ENCODE measurements at places on chromosomes 3 and 15.
A peak's percentile ranks its signal among the peaks of the same experiment; 100 is the strongest.

DNA sequence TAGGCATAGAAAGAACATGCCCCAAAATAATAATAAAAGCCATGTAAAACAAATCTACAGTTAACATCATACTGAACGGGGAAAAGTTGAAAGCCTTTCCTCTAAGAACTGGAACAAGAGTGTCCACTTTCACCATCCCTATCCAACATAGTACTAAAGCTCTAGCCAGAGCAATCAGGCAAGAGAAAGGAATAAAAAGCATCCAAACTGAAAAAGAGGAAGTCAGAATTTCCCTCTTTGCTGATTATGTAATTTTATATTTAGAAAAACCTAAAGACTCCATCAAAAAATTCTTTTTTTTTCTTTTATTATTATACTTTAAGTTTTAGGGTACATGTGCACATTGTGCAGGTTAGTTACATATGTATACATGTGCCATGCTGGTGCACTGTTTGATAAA is 661.6 kb upstream of the CBLB start:
- no peak for DNase-seq

DNA sequence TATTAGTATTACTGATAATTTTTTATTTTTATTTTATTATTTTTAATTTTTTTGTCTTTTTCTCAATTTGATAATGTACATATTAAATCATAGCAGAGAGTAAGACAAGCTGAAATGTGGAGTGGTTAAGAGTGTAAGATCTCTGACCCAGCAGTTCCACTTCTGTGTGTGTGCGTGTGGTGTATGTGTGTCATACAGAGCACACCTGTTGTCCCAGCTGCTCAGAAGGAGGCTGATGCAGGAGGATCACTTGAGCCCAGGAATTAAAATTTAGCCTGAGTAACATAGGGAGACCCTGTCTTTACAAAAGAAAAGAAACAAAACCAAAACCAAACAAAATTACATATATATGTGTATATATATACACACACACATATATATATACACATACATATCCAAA is 1.4 kb upstream of the CIDEC start:
- no peak for DNase-seq

DNA sequence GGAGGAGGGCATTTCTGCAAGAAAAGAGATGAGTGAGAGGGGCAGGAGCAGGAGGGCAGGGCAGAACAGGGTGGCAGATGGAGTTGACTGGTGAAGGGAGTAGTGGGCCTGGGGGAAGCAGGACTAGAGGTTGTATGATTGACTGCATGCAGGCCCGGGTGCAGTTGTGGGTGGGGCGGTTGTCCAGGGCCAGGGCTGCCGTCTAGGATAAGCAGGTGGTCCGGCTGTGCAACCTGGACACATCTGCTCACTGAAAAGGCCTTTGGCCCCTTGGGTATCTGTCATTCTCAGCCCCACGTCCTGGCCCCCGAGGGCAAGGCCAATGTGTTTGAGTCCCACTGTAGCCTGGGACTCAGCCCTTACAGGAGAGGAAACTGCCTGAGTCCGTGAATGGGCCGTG is 25.4 kb downstream of the ALS2CL start:
- DNase-seq = no peak

DNA sequence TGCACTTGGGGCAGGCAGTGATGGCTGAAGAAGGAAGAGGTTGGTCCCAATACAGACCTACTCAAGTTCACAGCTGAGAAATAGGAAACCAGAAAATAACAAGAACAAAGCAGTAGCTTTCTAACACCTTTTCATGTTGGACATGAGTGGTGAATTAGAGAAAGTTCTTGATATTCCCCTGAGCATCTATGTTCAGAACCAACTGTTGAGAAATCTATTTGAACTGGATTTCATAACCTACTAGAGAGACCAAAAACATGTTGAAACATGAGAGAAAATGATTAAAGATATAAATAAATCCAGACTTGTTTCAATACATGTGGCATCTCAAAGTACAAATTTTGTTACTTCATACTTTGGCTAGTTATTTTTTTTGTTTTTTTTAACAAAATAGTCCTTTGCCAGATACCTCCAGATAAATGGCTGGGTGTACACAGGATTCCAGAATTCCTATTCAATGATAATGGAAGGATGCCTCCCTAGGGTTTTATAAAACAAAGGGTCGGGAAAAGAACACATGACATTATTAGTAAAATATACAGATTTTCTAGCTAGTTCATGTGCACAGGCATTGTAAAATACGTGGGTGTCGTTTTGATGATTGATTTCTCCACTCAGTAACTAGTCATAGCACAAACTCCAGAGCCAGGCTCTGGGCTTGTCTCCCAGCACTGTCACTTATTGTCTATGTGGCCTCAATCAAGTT is 34.4 kb upstream of the TNFSF10 start:
- DNase-seq = no peak

GRCh38 chr15:53401503-53401902 is 358.0 kb downstream of the WDR72 start:
- DNase-seq = no peak

DNA sequence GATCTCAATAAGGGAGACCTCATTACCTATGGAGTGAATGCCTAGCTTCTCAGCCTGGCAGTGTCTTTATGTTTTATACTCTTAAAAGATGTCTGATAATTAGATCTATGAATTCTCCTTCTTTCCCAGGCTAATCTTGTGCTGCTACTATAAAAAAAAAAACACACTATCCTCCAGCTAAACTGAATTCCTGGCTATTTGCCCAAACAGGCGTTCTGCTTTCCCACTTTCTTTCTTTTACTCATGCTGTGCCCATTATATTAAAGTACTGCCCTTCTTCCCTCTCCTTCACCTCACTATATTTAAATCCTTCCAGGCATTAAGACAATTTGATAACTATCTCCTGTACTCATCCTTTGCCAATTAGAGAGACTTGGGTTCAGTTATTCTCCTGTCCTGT is 1134.9 kb downstream of the ROBO2 start:
- DNase-seq = no peak

DNA sequence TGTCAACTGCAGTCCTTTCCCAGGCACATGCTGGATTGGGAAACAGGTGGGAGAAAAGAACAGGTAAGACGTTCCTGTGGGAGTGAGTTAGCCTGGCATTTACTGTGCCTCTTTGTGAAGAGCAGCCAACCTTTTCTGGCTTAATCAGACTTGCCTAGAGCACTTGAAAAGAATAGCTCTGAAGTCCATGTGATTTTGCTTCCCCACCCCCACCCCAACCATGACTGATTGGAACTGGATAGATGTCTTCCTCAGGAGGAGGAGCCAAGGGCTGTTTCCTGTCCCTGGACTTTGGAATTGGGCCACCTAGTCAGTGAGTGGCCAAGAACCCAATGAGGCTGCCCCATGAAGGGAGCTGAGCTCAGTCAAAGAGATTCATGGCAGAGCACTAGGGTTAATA is 4.7 kb upstream of the TMEM41A start:
- DNase-seq = no peak

DNA sequence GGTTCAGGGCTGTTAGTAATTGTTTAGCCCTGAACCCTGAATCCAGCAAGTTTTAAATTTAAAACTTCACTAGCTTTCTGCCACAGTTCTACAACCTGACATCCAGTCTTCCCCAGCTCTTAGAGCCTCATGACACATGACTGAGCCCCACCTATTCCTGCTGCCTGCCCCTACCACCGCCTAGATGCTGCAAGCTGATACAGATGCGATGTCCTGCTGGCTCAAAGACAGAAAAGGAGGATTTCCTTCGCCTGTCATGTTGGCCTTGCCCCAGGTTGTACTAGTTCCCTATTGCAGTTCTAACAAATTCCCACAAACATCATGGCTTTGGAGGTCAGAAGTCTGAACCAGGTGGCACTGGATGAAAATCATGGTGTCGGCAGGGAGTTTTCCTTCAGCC is 510.6 kb upstream of the PPP2R3A start:
- no peak for DNase-seq

GRCh38 chr3:66662894-66663293 is 162.1 kb upstream of the LRIG1 start:
- no peak for DNase-seq

DNA sequence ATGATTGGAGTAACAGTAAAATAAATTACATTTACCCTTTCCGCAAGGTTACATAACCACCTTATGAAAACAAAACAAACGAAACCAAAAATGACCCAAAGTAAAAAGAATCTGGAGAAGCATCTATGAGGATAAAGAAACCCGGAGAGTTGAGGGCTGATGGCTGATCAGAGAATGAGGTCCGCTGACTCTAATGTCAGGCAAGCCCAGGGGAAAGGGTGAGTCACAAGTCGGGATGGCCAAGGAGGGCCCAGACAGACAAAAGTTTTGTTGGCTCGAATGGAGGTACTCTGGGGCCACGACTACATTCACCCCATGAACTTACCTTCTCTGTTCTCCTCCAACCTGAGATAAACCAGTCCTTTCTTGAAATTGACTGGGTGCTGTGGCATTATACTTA is 95.7 kb downstream of the RORA start:
- DNase-seq = no peak

- no peak for DNase-seq
Observed at GRCh38 chr15:91966194-91966552, 112.7 kb downstream of the SLCO3A1 start.

GRCh38 chr3:38469852-38470251 is 16.2 kb downstream of the ACVR2B start:
- DNase-seq = no peak

GRCh38 chr3:72065236-72065635 is 280.3 kb upstream of the PROK2 start:
- DNase-seq = no peak

DNA sequence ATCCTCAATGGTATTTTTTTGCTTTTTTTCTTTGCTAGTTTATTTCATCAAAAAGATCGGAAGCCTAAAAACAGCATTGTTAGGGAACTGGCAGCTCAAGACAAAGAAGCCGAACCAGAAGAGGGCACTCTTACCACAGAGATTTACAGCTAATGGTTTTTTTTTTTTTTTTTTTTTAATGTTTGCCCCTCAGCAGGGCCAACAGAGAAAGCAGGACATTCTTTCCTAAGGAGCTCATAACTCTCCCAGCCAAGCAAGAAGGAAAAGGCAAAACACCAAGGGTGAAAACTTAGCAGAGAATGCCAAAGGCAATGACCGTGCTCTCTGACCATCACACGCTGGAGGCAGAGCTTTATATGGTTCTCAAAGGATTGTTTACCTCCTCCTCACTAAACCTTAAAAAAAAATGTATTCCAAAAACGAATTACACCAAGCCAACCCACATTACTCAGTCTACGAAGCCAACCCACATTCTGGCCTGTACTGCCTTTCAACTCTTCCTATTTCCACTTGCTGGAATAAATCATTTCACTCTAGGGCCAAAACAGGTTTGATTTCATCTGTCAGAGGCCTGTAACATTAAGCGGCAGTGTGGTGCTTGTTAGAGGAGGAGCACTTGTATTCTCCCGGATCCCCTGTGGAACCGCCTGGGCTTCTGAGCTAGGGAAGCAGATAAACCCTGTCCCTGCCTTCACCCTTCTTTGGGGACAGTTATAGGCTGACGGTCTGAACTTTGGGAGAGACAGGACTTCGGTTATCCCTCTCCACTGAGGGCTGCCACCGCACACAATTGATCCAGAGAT is 35.6 kb upstream of the GYG1 start:
- no peak for DNase-seq

- no peak for DNase-seq
Observed at GRCh38 chr3:13141991-13142412, 68.8 kb upstream of the IQSEC1 start.

DNA sequence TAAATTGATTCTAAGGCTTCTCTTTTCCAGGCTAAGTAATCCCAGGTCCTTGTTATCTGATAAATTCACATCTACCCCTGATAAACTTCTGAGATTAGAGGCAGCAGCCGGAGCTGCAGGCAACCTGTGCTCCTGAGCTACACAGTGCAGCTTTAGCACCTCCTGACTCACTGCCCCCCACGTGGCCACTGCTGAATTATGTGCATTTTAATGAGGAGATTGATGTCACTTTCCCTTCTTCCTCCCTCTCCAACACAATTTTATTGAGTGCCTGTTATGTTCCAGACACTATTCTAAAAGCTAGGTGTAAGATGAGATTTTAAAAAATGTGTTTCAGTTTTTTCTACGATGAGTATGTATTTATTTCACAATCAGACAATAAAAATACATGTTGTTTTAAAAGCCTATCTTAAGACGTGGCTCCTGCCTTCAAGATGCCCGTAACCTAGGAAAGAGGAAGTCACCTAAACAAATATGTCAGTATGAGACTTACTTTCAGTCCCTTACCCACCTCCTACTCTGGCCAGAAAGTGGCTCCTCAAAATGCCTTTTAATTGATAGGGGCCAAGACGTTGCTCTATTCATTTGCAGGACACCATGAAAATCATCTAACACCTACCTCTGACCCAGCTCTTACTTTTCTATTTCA is 161.5 kb upstream of the PFN2 start:
- DNase-seq = no peak

DNA sequence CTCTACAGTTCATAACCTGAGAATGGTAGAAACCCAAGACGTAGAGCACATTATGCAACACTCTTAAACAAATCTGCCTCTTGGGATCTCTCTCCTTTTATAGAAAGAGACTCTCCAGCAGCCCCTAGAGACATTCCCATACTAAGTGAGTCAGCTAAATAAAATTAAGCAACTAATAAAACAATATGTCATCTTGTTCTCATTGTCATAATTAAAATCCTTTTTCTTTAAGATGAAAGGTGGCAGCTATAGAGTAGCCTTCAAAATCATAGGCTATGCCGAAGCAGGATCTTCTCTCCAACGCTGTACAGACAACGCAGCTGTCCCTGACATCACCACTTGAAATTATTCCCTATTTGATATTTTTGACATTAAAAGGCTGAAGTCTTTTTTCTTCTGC is 790.0 kb downstream of the FHIT start:
- no peak for DNase-seq

DNA sequence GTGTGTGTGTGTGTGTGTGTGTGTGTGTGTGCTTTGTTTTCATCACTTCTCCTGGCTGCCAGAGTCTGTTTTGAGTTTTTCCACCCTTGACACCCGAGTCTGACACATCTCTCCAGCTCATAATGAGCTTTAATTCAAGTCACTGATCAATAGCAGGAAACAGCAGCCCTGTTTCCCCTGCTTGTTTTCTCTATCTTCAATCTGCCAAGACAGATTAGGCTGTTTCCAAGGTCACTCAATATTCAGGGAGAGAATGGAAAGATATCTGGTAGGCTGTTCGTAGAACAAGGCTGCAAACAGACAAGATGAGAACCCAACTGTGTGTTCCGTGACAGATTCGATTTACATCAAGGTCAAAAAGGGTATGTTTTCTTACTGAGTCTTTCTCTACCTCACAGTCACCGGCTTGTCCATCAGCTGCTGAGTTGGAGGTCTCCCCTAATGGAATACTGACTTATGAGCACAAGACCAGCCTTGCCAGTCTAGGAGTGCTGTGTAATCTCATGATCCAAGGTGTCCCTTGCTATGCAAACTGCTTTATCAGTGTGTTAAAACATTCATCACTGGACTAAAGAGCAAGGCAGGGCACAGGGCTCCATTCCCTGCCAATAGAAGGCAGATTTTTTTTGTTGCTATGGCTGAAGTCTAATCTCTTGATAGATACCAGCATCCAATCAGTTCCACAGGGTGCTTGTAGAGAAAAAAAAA is 187.9 kb upstream of the LMCD1 start:
- DNase-seq = no peak

- peak; percentile 48 for DNase-seq
Observed at GRCh38 chr3:53114011-53114400, 16.2 kb downstream of the RFT1 start.

Measured in NCI-H1048 (cell line).